ENCODE measurements at places on chromosomes 7 and 10. TPM values are rescaled to one million over a fixed set of nuclear protein-coding genes. Genes with fewer than 3 reads are reported as not detected.

GRCh38 chr10:70568781-70569495 lies 33.6 kb downstream of the PRF1 start:
- DNase-seq: no peak

DNA sequence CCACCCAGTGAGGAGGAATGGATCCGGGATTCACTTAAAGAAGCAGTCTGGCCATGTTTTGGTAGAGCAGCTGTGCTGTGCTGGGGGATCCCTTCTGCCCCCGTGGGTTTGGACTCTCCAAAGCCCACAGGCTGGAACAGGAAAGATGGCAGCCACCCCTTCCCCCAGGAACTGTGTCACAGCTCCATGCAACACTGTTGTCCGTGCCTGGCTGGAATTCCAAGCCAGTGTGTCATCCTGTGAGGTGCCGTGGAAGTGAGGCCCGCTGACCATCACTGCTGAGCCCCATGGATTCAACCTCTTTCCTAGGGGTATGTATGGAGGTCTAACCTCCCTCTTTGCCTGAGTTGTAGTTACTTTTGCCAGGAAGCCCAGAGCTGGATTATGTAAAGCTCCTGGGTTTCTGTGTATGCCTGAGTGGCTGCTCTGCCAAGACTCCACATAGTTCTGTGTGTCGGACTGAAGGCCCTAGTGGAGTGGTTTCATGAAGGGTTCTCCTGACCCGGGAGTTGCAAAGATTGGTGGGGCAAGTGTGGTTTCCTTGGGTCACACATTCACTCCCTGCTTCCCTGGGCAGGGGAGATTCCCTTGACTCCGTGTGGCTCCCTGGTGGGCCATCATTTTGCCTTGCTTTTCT lies 35.1 kb upstream of the PCGF5 start:
- DNase-seq: no peak

DNA sequence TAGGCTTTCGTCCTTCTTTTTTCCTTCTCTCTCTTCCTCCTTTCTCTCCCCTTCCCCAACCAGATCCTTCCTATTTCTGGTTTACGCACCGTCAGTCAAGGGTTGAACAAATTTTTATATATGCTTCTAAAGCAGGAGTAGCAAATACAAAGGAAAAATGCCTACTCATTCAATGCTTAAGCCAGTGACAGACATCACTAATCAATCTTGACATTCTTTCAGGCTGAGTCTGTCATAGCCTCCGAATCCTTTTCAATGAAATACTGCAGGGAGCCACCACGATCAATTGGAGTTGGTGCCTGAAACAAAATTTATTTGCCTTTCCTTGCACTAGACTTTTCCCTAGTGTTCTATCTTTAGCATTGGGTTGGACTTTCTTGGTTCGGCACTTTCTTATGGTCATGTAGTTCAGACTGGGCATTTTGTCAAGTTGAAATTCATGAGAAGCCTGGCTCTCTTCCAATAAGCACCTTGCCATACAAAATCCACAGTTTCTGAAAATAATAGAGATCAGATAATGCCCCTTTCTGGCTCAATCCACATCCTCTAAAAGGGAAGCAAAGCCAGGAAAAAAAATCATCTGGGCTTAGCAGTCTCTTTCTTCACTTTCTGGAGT lies 239.5 kb upstream of the PLXNA4 start:
- no peak for DNase-seq

DNA sequence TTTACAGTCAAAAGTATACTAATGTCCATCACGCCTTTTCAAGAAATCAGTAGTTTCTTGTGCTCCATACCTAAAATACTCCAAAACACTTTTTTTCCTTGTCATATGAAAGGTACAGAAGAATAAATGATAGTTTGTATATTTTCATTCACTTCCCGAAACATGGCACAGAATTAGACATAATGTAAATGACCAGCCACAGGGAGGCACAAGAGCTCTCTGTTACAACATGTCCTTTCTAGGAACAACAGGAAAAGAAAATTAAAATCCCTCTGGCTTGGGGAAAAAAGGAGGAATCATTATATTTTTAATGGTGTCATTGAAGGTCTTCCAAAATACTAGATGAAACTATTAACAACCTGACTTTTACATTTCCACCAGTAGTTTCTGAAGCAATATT lies 331.2 kb downstream of the ACTR3B start:
- DNase-seq: no peak

DNA sequence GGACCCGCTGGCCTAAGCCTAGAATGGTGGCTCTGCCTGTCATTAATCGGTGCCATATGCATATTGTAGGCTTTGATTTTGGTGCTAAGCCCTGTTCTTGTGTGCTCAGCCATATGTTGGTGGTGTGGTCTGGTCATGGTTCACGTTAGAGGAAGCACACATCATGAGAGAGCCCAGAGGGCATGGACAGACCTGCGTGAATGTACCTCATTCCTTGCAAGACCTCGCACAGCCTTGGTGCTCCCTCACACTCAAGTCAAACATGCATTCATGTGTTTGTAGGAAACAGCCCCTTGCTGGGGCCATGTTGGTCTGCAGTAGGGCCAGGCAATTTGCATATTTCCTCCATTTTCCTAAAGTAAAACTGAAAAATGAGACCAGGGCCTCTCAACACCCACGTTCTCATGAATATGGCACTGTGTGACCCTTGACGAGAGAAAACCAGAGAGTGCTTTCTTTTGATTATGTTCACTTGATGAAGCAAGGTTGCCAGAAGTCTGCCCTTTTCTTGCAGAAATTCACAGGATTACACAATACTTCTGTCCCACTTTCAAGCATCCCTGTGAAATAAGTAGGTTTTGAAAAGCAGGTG lies 268.7 kb downstream of the CELF2 start:
- no peak for DNase-seq

DNA sequence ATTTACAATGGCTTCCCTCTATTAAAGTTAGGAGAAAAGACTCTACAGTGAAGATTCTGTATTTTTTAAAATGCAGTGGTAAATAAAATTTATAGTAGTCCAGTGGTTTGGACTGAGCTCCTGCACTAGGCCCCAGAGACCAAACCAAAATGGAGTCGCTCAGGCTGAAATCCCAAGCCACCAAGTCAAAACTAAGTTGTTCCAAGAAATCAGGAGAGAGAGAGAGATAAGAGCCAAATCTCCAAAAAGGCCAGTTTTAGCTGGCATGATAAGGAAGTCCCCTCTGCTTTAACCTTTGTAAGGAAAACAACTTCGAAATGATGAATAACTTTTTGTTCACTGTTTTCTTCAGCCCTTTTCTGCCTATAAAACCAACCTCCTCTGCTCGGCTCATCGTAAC lies 265.9 kb upstream of the KLF14 start:
- DNase-seq: no peak

GRCh38 chr7:155462163-155462735 lies 4.3 kb downstream of the EN2 start:
- no peak for DNase-seq

- DNase-seq: no peak
These were observed 348.2 kb upstream of the C7orf33 start for GRCh38 chr7:148242294-148242821.

- DNase-seq: no peak
These were observed 2.2 kb downstream of the BBIP1 start for GRCh38 chr10:110916554-110917346.

- no peak for DNase-seq
These were observed 3.5 kb upstream of the KCP start for GRCh38 chr7:128913870-128914565.

- no peak for DNase-seq
These were observed 159.2 kb upstream of the FOXP2 start for GRCh38 chr7:114255404-114255841.

PILRA gene
- total RNA-seq: 3.1 TPM

Data from T-helper 17 cell (primary cell).